Sigmoid colon (tissue), 7 donors: ENCODE measurements at places on chromosomes 16 and 17. TPM values are rescaled to one million over a fixed set of nuclear protein-coding genes. Genes with fewer than 3 reads are reported as not detected.

GRCh38 chr16:19885451-19886072, 914 bp upstream of the GPRC5B start:
- H3K4me1 ChIP-seq = peaks cover 29% of the 10 kb centered on the region
- H3K27ac ChIP-seq = no peak overlapping the region
- DNase-seq = no peak
- peaks cover 8% of the 10 kb centered on the region for H3K27me3 ChIP-seq
- peak overlapping the region; percentile 67 for H3K4me3 ChIP-seq

The MYH13 gene
- total RNA-seq = not detected

The ABCA3 gene
- total RNA-seq = 4.9 TPM

The OR3A2 gene
- not detected for total RNA-seq
